ENCODE measurements at places on chromosomes 2 and 18.
A peak's percentile ranks its signal among the peaks of the same experiment; 100 is the strongest.

GRCh38 chr2:71101656-71102055, 28.4 kb downstream of the MCEE start:
- DNase-seq, result peak; percentile 92

DNA sequence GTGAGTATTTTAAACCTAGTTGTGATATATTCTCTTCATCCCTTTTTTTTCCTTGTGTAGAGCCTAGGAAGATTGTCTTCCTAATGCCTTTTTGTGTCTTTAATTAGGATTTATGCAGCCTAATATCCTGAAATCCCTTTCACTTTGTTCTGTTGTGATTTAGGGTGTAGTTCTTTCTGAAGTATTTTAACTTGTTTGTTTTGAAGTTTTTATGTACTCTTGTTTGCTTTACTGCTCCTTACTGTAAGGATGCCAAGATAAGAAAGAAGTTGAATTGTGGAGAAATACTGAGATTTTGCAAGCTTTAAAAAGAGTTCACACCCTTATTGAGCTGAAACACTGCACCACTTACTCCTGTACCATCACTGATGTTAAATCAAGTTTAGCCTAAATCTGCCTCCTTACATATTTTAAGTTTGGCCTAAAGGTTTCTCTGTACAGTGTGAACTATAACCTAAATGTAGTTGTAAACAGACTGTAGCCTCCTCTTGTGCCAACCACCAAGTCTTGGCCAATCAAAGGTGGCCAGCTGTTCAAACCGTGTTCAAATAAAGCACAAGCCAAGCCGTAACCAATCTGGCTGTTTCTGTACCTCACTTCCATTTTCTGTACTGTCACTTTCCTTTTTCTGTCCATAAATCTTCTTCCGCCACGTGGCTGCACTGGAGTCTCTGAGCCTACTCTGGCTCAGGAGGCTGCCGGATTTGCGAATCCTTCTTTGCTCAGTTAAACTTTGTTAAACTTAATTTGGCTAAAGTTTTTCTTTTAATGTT, 17.7 kb upstream of the ACOXL start:
- no peak for DNase-seq

DNA sequence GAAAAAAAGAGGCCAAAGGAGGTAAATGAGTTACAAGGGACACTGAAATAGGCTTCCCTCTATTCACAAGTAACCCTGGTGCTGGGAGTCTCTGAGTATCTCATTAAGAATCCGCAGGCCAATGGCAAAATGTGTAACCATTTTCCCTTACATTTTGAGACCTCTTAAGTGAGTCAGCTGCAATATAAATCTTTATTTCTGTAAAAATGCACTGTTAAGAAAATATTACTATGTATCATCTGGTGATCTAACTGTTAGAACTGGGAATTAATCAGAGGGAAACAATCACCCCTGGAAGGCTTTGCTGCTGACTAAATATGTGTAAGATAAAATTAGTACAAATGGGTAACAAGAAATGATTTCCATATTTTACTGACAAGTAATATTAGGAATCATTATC, 483.1 kb upstream of the CHST9 start:
- DNase-seq, result peak; percentile 84

- no peak for DNase-seq
These were observed 24.0 kb downstream of the HS1BP3 start for GRCh38 chr2:20626698-20627513.

DNA sequence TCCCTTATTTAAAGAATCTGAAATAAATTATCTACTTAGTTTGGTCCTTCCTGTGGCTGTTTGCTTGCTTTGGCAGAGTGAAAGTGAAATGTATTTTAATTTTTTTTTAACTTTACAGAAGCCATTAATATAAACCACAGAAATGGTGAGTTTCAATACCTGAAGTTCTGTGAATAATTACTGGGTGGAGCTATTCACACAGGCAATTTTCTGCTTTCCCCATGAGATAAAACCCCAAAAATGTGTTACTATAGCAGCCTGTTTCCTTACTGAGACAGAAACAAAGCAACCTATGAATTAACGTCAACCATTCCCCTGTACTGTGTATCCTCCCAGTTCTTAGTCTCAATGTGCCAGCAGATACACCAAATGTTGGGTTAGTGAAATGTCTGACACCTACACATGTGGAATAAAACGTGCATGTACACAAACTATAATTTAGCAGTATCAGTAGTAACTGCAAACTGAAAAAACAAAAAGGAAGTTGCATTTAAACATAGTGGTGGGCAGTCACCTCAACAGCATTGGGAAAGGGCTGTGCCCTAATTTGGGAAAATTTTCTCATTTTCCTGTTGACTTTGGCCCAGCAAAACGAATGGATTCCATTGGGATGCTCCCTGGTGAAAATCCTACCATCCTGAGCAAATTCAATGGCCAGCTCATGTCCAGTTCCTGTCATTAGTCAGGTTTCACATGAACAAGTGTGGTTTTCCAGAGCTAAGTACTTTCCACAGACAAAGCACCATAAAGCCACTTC, 73.1 kb upstream of the RMDN2 start:
- DNase-seq, result peak; percentile 66

- no peak for DNase-seq
These were observed 26.2 kb upstream of the TMEM163 start for GRCh38 chr2:134745023-134745422.

DNA sequence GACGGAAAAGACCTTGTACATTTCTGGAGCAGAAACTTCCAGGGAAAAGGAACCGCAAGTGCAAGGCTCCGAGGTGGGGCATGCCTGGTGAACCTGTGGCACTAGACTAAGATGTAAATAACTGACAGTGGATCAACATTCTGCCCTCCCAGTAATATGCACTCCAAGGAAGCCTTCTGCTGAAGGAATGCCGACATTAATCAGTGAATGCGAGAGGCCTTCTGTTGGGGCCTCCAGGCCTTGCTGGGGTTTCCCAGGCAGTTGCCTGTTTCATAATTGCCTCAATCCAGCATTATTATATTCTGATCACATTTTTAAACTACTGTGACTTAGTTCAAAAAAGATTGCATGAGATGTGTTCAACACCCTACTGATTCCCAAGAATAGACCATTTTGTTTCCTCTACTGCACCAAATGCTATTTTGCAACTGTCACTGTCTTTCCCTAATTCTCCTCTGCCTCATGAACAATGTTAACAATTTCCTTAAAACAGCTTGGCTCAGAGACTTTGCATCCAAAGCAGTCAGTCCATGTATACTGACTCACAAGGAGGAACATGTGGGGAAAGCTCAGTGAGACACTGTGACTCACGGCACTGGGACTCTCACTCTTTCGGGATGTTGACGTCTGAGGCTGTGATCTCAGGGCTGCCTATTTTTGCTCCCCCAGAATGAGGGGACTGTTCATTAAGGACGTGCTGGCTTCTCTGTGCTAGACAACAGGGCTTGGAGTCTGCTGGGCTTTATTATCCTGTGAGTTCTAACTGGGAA, 10.5 kb upstream of the DSG2 start:
- peak; percentile 95 for DNase-seq

DNA sequence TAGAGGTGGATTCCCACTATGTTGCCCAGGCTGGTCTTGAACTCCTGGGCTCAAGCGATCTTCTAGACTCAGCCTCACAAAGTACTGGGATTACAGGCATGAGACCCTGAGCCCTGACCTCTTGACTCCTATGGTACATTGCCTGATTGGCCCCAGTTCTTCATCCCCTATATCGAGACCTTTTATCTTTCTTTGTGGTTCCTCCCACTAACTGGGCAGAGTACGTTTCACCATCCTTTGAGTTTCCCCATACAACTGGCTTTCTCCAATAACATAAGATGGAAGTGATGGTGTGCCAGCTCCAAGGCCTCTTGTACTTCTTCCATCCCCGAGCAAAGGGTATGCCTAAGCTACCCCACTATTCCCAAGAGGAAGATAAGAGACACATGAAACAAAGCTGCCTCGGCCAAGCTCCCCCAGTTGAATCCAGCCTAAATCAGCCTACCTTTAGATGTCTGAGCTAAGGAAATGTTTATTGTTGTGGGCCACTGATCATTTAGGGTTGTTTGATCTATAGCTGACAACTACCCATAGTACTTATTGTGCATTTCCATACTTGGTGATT, 8.3 kb upstream of the TMEM247 start:
- DNase-seq, result no peak

GRCh38 chr18:60812921-60813320, 440.3 kb upstream of the MC4R start:
- peak; percentile 5 for DNase-seq

DNA sequence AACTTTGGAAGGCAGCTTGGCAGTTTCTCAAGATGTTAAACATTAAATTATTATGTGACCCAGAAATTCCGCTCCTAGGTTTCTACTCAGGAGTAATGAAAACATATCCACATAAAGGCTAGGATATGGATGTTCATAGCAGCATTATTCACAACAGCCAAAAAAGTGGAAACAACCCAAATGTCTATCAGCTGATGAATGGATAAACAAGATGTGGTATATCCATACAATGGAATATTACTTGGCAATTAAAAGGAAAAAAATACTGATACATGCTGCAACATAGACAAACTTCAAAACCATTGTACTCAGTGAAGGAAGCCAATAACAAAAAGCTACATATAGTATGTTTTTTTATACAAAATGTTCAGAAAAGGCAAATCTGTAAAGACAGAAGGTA, 12.4 kb upstream of the FAM228A start:
- DNase-seq, result no peak

DNA sequence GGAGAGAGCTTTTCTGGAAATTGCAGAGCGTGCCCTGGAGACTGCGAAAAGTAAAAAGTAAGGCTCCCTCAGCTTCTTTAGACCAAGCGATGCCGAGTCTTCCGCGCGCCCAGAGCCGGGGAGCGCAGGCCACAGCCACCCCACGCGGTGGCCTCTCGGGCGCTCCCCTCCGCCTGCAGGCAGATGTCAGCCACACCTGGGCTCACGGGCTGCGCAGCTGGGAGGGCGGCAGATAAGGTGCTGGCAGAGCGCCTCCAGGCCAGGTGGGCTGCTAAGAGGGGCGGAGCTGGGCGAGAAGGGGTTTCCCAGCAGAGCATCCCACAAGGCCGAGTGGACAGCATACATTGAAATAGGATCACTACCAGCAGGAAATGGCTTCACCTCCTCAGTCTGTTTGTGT, 81.7 kb downstream of the ARHGEF4 start:
- no peak for DNase-seq

Data from fibroblast of skin of right biceps (primary cell).